ENCODE measurements at places on chromosomes 4 and X.
A peak's percentile ranks its signal among the peaks of the same experiment; 100 is the strongest.

- no peak overlapping the region for H3K27ac ChIP-seq
- no peaks in the 10 kb centered on the region for H3K4me1 ChIP-seq
- peaks cover 5% of the 10 kb centered on the region for H3K27me3 ChIP-seq
- H3K36me3 ChIP-seq, result no peaks in the 10 kb centered on the region
- no peak overlapping the region for H3K4me3 ChIP-seq
Measured at GRCh38 chr4:25489253-25489797, 112.3 kb downstream of the ANAPC4 start.

GRCh38 chr4:154562697-154563254 is at the start of gene FGB:
Gene FGB (plus strand): TSS chr4:154563011. CDS start chr4:154563019, 8 bp downstream.
- no peaks in the 10 kb centered on the region for H3K4me1 ChIP-seq
- H3K27me3 ChIP-seq, result no peaks in the 10 kb centered on the region
- H3K36me3 ChIP-seq, result no peaks in the 10 kb centered on the region
- no peak within 1 kb of the TSS for H3K27ac ChIP-seq
- no peak for DNase-seq
- H3K4me3 ChIP-seq, result no peak within 1 kb of the TSS

DNA sequence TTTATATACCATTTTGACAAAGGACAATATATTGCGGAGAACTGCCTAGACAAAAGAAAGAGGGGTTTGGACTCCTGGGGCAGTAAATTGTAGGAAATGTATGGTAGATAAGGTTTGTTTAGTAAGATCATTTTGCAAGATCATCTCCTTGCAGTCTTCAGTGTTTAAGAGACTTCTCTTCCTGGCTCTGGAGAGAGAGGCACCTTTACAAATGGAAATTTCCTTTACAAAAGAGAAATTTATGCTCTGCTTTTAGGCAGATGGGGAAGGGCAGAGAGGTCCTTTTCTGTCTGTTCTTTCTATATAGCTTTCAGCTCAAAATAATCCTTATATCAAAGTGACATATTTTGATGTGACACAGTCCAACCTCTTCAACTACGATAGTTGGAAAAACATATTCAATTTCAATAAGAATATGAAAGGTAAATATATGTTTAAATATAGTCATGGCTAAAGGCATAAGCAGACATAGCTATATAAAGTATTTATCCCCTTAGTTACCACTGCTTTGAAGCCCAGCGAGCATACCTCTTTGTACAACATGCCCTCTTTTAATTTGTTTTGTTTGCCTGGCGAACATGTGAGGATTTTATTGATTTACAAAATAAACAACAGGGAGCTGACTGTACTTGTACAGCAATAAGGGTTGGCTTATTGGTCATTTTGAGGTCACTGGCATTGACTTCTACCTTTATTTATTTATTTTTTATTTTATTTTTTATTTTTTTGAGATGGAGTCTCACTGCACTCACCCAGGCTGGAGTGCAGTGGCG is 65.2 kb downstream of the TRIM2 start:
- no peak overlapping the region for H3K4me3 ChIP-seq
- H3K36me3 ChIP-seq, result no peaks in the 10 kb centered on the region
- H3K4me1 ChIP-seq, result peaks cover 6% of the 10 kb centered on the region
- DNase-seq, result no peak
- no peaks in the 10 kb centered on the region for H3K27me3 ChIP-seq

- H3K4me1 ChIP-seq, result peaks cover 7% of the 10 kb centered on the region
- H3K36me3 ChIP-seq, result no peaks in the 10 kb centered on the region
- H3K4me3 ChIP-seq, result peak overlapping the region; percentile 49
- no peak for DNase-seq
- peaks cover 43% of the 10 kb centered on the region for H3K27me3 ChIP-seq
Measured at GRCh38 chrX:139691493-139691842, 16.5 kb downstream of the MCF2 start.

- no peaks in the 10 kb centered on the region for H3K4me1 ChIP-seq
- DNase-seq, result no peak
- no peaks in the 10 kb centered on the region for H3K27me3 ChIP-seq
- no peak overlapping the region for H3K27ac ChIP-seq
Measured at GRCh38 chr4:107094332-107094731, 58.2 kb upstream of the DKK2 start.

DNA sequence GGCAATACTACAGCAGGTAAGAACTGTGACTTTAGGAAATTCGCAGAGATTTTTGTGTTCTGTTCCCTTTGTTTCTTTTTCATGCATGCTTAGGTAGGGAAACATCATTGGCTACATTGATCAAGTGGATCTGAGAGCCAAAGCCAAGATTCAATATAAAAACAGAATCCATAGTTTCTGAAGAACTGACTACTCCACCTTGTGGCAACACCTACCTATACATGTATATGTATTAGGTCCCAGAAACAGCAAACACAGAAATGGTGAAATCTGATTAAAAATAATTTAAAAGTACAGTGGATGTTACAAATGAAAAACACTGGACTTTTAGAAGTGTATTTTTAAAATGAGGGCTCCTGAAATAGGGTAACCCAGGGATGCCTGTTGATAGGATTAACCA is 322.6 kb upstream of the MAOA start:
- H3K4me1 ChIP-seq, result no peaks in the 10 kb centered on the region
- DNase-seq, result no peak
- no peaks in the 10 kb centered on the region for H3K27me3 ChIP-seq
- H3K4me3 ChIP-seq, result no peak overlapping the region
- no peaks in the 10 kb centered on the region for H3K36me3 ChIP-seq

DNA sequence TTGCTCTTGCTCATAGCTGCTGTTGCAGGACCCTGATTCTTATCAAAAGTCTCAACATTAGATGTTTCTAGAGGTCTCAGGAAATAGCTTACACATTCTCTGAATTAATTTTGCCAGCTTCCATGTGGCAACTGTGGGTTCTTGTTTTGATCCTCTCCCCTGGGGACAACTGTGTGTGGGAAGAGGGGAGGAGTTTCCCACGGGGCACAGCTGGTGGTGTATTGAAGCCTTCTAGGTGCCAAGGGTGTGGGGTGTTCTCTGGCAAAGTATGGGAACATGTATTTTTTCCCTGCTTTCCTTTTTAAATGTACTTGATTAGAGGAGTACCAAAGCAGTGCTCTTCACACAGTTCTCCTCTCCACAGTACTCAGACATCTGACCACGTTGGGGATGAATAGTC is 212.7 kb downstream of the RPA4 start:
- no peaks in the 10 kb centered on the region for H3K27me3 ChIP-seq
- no peak for DNase-seq
- no peak overlapping the region for H3K4me3 ChIP-seq
- peaks cover 2% of the 10 kb centered on the region for H3K36me3 ChIP-seq
- H3K4me1 ChIP-seq, result no peaks in the 10 kb centered on the region

DNA sequence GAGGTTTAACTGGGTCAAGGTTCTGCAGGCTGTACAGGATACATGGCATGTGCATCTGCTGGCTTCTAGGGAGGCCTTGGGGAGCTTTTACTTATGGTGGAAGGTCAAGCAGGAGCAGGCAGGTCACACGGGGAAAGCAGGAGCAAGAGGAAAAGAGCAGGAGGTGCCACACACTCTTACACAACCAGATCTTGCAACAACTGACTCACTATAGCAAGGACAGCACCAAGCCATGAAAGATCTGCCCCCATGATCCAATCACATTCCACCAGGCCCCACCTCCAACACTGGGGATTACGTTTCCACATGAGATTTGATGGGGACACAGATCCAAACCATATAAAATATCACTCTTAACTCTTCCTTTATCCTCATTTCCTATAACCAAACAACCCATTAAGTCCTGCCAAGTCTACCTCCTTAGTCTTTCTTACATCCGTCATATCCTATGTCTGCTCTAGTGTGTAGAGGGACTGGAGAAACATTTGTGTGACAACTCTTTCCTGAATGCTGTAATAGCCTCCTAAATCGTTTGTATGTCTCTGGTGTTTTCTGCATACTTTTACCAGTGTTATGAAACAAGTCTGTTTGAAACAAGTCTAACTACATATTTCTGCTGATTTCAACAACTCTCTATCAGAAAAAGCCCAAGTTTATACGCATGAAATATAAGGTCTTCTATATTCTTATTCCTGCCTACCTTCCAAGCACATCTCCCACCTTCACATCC is 8.3 kb upstream of the RAP2C start:
- H3K4me3 ChIP-seq, result no peak overlapping the region
- H3K27ac ChIP-seq, result no peak overlapping the region
- H3K36me3 ChIP-seq, result no peaks in the 10 kb centered on the region

GRCh38 chr4:166259081-166259480 is 386.0 kb downstream of the TLL1 start:
- no peaks in the 10 kb centered on the region for H3K27me3 ChIP-seq
- H3K36me3 ChIP-seq, result no peaks in the 10 kb centered on the region
- H3K27ac ChIP-seq, result no peak overlapping the region
- H3K4me3 ChIP-seq, result no peak overlapping the region
- no peak for DNase-seq
- no peaks in the 10 kb centered on the region for H3K4me1 ChIP-seq

DNA sequence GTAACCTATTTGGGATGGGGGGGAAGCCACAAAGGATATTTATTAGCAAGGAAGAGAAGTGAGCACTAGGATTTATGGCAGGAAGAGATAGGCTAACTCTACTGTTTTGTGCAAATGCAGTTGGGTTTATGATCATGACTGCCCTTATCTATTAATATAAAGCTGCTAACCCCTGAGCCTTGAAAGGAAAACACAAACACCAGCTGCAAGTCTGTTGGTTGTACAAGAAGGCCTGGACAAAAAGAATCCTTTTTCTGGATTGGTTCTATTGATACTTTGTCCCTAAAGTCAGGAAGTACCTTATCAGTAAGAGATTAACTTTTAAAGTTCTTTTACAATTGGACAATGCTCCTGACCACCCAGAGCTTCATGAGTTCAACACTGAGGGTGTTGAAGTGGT is 188.8 kb downstream of the LRBA start:
- peaks cover 12% of the 10 kb centered on the region for H3K4me1 ChIP-seq
- no peak overlapping the region for H3K4me3 ChIP-seq
- DNase-seq, result no peak
- H3K36me3 ChIP-seq, result peaks cover 44% of the 10 kb centered on the region
- H3K27me3 ChIP-seq, result no peaks in the 10 kb centered on the region

DNA sequence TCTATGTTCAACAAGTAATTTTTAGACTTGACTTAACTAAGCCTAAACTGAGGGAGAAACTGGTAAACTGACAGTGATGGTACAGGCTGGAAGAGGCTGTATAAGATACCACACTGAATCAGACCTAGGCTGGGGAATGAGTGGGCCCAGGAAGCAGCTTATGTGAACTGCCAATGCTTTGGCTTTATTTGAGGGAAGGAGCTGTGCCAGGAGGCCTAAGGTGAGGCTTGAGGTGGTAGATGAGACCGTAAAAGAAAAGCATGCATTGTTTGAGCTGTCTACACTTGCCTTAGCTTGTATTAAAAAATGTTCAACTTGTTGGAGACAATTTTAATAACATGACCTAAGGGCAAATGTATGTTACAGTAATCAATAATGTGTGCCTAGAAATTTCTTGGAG is 96.2 kb downstream of the RS1 start:
- no peak for DNase-seq
- H3K36me3 ChIP-seq, result no peaks in the 10 kb centered on the region
- H3K4me3 ChIP-seq, result no peak overlapping the region
- no peaks in the 10 kb centered on the region for H3K4me1 ChIP-seq

DNA sequence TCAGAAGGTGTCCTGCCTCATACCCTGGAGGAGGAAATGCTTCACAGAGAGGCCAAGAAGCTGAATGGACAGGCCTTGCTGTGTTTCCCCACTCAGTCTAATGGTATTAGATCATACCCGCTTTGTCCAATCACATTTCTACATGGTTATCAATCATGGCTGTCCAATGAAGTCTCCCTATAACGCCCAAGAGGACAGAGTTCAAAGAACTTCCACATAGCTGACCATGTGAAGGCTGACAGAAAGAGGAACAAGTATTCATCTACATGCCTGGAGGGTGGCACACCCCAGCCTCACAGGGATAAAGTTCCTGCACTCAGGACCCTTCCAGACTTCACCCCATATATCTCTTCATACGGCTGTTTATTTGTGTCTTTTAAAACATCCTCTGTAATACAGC is 123.4 kb downstream of the MANBA start:
- no peak overlapping the region for H3K27ac ChIP-seq
- H3K4me3 ChIP-seq, result no peak overlapping the region
- H3K27me3 ChIP-seq, result no peaks in the 10 kb centered on the region
- H3K36me3 ChIP-seq, result peaks cover 39% of the 10 kb centered on the region
- H3K4me1 ChIP-seq, result peaks cover 19% of the 10 kb centered on the region

GRCh38 chr4:82705928-82706300 is 92.7 kb downstream of the SCD5 start:
- H3K36me3 ChIP-seq, result no peaks in the 10 kb centered on the region
- H3K4me3 ChIP-seq, result no peak overlapping the region
- no peak for DNase-seq
- H3K4me1 ChIP-seq, result no peaks in the 10 kb centered on the region
- peaks cover 30% of the 10 kb centered on the region for H3K27me3 ChIP-seq

- peaks cover 38% of the 10 kb centered on the region for H3K36me3 ChIP-seq
- no peak for DNase-seq
- peak overlapping the region; percentile 52 for H3K4me3 ChIP-seq
Measured at GRCh38 chr4:2930758-2931511, 32.3 kb downstream of the NOP14 start.

DNA sequence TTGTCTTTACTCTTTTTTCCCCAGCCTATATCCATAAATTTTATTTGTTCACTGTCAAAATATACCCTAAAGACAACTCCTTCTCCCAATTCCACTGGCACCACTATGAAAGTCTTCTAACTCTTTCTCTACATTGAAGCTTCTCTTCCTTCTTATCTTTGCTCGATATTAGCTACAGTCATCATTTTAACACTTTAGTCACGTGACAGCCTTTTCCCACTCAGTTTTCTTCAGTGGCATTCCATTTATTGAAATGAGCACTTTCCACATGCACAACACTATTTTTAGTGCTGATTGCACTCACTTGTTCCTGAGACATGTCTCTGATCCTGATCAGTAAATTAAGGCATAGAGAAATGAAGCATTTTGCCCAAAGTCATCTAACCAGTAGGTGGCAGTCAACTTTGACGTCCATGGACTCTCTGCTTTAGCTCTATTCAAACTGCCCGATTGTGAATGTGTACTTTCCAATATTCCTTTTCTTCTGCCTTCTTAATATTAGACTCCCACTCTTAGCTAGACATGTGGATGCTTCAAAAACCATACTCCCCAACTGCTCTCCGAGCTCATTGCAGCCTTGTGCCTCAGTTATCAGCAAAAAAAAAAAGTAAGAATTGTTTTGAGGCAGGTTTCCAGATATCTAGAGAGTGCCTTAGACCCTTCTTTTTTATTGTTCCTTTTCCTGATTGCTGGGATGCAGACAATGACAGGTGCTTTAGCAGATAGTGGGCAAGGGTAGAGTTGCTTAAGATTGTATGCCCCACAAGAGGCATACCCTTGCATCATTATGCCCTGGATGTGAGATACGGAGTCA is 394.4 kb upstream of the ADGRL3 start:
- H3K36me3 ChIP-seq, result no peaks in the 10 kb centered on the region
- no peak overlapping the region for H3K4me3 ChIP-seq
- H3K4me1 ChIP-seq, result no peaks in the 10 kb centered on the region
- no peaks in the 10 kb centered on the region for H3K27me3 ChIP-seq
- DNase-seq, result no peak
- H3K27ac ChIP-seq, result no peak overlapping the region

GRCh38 chrX:50075630-50076339 is 125.0 kb downstream of the AKAP4 start:
- H3K27ac ChIP-seq, result no peak overlapping the region
- no peak overlapping the region for H3K4me3 ChIP-seq
- H3K27me3 ChIP-seq, result no peaks in the 10 kb centered on the region
- no peak for DNase-seq
- no peaks in the 10 kb centered on the region for H3K36me3 ChIP-seq
- no peaks in the 10 kb centered on the region for H3K4me1 ChIP-seq

GRCh38 chrX:9642270-9642995 is 123.2 kb downstream of the GPR143 start:
- H3K27ac ChIP-seq, result no peak overlapping the region
- no peak for DNase-seq
- H3K4me1 ChIP-seq, result peaks cover 52% of the 10 kb centered on the region

- H3K4me1 ChIP-seq, result peaks cover 21% of the 10 kb centered on the region
- H3K4me3 ChIP-seq, result no peak overlapping the region
- peak overlapping the region; percentile 21 for H3K27ac ChIP-seq
Measured at GRCh38 chr4:3241898-3242524, 6.9 kb upstream of the MSANTD1 start.
